ENCODE measurements at places on chromosomes 3 and 15.
A peak's percentile ranks its signal among the peaks of the same experiment; 100 is the strongest.

- no peak for DNase-seq
Observed at GRCh38 chr3:4908433-4909156, 70.6 kb upstream of the BHLHE40 start.

DNA sequence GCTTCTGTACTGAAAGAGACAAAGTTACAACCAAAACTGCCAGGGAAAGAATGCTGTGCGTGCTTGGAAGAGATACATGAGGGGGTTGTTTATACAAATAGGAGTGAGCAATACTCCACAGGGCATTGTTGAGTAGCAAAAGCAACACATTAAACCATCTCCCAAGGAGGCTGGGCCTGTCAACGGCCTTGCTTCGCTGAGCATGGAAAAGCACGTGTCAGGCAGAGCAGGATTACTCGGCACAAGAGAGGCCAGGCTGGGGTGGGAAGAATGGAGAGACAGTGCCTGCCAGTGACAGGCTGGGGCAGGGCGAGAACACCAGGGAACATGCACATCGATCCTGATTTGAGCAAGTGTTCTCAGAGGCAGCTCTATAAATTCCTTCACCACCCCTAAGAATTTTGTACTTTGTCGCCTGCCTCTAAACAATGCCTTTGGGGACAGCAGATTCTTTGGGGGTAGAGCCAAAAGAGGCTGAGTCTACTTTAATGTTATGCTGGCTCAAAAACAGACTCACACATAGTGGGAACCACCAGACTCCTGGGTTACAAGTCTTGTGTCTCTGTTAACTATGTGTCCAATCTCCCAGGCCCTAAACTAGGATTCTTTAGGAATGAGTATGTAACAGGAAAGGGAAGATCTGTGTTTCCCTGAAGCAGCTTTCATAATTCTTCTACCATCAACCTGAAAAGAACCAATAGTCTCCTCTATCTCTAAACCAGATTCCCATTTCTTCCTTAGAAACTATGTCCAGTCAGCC lies 67.2 kb downstream of the LIPC start:
- no peak for DNase-seq

- DNase-seq = no peak
Observed at GRCh38 chr15:88454236-88454635, 13.0 kb downstream of the MRPL46 start.

- DNase-seq = no peak
Observed at GRCh38 chr15:80606511-80607071, 88.5 kb upstream of the ABHD17C start.

DNA sequence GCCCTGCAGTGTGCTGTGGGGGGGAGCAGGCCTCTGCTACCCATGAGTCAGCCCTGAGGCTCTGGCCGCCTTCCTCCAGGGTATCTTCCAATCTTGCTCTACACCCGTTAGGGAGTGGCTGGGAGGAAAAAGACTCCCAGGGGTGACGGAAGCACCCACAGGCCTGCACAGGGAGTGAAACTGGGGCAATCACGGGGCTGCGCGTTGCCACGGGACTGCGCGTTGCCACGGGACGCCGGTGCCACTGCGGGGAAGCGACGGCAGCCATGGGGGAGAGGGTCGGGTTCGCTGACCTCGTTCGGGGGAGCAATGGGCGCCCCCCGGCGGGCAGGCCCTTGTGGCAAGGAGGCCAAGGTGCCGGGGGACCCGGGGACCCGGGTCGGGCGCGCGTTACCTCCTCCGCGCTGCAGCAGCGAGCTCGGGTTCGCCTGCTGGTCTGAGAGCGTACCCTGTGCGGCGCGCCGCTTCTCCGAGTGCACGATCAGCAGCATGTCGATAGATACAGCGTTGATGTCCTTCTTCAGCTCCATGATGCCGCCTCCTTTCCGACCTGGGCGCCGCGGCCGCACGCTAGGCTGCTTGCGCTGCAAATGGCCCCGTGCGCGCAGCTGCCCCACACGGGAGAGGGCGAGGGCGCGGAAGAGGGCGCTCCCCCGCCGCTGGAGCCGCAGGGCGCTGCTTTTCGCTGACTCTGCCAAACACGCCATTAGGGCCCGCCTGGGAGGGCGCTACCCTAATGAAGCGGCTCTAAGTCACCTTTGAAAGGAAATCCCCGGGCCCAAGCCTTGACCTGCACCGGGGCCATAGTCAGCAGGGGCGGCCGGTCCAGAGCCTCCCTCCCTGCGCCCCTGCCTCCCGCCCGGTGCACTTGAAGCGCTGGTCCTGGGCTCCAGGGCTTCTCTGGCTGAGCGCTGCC lies at the start of gene KY:
TSS of gene KY (minus strand) at position 592 of the 916 bp plus-strand sequence. CDS start at position 530, 62 bp downstream.
- DNase-seq = peak; percentile 50

DNA sequence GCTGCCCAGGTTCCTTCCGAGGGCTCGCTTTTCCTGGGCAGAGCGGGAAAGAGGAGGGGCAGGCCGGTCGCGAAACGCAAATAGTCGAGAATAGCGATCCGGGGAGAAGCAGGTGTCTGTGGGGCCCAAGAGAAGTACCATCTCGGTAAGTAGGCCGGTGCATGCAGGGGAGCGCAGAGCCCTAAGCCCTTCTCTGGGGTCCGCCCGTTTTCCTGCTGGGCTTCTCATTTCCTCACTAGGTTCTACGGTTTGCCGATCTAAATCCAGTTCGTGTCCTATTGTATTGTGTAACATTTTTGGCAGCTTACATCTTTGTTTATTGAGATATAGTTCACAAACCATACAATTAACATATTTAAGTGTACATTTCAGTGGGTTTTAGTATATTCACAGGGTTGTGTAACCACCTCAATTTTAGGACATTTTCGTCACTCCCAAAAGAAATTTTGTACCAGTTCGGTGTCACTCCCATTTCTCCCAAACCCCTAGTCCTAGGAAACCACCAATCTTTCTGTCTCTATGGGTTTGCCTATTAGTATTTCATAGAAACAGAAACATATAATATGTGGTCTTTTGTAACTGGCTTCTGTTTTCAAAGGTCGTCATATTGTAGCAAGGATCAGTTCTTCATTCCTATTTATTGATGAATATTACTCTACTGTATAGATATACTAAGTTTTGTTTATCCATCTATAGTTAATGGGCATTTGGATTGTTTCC lies 6.8 kb upstream of the TRIM69 start:
- DNase-seq = no peak

DNA sequence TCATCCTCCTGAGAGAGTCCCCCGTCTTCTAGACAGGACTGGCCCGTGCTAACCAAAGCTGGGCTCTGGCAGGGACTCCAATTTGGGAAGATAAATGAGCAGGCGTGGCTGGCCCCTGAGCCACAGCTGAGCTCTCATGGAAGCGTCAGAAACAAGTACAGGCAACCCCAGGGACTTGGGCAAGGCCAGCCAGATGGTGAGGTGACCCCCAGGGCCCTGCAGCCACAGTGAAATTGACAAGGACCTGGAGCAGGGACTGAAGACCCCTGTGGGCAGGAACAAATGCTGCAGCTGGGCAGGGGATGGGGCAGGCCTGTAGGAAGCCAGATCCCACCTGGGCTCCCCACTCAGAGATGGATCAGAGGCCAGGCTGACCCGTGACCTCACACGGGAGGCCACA lies 32.8 kb upstream of the CGNL1 start:
- no peak for DNase-seq

Measured in body of pancreas (tissue), 4 donors.